Activated CD4-positive, alpha-beta T cell treated with anti-CD3 and anti-CD28 coated beads for 36 hours (primary cell): ENCODE measurements at places on chromosomes 6 and 20.

DNA sequence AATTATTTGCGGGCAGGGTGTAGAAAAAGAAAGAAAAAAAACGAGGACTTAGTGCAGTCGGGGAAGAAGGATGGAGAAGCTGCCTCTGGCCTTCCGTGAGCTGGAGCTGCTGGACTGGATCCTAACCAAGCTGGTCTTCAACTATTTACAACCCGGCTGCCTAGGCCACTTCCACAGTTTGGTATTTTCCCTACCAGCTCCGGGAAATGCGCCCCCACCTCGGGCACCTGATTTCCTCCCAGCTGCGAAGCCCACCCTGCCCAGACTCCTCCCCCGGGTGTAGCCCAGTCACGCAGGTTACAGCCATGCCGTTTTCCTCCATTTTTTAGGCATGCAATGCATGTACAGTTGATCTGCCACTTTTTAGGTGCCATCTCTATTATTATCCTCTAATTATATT, 21.2 kb downstream of the THEMIS start:
- DNase-seq: peak; percentile 47

DNA sequence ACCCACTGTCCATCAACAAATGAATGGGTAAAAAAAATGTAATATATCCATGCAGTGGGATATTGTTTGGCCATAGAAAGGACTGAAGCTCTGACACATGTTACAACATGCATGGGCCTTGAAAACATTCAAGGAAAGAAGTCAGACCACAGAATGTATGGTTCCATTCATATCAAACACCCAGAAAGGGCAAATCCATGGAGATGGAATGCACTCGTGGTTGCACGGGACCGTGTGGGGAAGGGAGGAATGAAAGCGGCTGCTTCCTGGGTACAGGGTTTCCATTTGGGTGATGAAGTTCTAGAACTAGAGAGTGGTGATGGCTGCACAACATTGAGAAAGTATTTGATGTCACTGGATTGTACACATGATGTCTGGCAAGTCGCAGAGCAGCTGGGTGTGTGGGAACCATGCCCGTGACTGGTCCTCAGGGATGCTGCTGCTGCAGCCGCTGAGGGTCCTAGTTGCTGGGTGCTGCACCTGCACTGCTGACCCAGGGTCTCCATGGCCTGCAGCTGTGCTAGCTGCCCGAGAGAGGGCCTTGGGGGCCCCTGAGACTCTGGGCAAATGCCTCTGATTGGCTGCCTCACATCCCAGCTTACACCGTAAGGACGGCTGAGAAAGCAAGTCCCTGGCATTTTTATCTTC, 220.3 kb downstream of the NRN1 start:
- DNase-seq: no peak

GRCh38 chr6:73566954-73567591, 46.2 kb upstream of the EEF1A1 start:
- no peak for DNase-seq

DNA sequence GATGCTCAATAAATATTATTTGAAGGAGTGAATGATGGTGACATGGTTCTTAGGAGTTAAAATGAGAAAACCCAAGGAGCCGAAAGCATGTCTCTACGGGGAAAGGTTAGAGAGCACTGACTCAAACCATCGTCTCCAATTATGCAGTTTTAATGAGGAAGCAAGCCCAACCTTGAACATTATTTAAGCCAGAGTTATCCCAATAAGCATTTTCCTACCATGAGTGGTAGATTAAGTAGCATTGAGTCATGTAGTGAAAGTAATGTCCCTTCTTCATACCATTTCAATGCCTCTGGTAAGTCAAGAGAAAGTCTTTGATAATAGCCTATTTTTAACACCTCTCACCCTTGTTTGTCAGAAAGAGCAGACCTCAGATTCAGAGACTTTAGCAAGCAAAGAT, 13.5 kb downstream of the TSHZ2 start:
- no peak for DNase-seq

DNA sequence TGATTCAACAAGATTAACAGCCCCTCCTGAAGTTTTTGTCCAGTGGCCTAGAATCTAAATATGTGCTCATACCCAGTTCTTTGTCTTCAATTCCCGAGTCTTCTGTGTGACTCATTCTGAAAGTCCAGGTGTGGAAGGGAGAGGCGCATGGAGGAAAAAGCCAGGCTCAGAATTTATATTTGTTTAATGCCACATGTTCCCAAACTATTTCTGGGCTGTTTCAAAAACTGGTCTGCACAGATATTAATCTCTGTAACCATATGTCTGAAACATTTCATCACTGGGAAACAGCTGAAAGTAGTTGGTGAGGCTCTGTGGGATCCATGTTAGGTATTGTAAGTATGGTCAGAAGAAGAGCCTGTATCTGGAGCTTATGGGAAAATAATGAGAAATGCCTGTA, 266.0 kb downstream of the PAX1 start:
- DNase-seq: no peak

DNA sequence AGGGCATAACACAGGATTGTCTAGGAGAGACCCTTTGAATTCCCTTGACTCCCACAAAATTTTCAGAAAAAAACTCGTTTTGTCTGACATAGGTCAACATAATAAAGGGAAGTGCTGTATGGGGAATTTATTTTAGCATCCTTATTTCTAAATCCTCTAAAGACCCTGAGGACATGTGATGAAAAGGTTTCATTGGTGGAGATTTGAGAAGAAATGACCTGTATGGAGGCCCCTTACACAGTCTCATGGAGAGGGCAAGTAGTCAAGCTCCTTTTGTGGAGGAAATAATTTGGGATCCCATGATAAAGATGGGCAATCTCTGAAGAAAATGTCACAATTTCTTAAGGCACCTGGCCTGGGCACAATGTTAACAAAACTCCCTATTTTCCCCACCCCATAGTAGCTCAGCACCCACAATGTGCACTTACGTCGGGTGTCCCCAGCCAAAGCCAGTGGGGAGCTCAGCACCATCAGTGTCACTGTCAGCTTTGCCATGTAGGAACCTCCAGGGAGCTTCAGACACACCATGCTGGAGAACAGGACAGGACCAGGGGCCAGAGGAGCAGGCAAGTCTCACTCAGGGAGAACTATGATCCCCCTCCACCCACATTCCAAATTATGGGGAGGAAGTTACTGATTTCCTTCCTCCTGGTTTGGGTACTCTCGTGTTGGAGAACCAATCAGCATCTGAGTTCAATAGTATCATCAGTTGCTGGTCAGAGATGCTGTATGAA, at the start of gene HLA-DRB5:
Gene HLA-DRB5 (minus strand): TSS at position 591 of the 734 bp plus-strand sequence. CDS start 63 bp downstream, at position 528.
- peak; percentile 11 for DNase-seq

GRCh38 chr6:12238219-12238618, 51.9 kb upstream of the EDN1 start:
- peak; percentile 25 for DNase-seq

GRCh38 chr6:109687271-109687761, 3.7 kb downstream of the AK9 start:
- peak; percentile 57 for DNase-seq

- no peak for DNase-seq
These were observed 77.6 kb downstream of the TPBG start for GRCh38 chr6:82441047-82441855.

DNA sequence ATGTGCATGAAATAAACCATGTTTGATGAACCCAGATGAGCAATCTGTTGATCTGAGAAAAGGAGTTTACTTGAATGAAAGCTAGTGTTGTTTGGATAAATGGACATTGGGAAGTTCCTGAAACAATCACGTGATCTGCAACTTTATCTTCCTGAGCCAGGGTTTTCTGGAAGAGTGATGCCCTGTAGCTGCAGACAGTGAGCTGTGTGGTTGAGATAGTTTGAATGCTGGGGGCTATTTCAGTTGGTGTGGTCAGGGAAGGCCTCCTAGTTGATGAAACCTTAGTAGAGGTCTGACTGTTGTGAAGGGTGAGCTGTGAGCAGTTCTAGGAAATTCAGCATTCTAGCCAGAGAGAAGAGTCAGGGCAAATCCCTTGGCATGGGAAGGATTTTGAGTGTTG, 643.7 kb downstream of the UTRN start:
- no peak for DNase-seq

DNA sequence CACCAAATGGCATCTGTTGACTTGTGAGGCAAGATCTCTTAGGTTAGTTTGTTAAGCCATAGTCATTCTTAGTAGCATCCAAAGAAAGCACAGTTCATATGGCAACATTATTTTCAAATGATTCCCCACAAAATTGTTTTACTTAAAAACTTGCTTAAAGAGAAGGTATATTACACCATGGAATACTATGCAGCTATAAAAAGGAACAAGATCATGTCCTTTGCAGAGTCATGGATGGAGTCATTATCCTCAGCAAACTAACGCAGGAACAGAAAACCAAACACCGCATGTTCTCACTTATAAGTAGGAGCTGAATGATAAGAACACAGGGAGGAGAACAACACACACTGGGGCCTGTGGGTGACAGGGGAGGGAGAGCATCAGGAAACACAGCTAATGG, 10.9 kb upstream of the DSE start:
- no peak for DNase-seq

DNA sequence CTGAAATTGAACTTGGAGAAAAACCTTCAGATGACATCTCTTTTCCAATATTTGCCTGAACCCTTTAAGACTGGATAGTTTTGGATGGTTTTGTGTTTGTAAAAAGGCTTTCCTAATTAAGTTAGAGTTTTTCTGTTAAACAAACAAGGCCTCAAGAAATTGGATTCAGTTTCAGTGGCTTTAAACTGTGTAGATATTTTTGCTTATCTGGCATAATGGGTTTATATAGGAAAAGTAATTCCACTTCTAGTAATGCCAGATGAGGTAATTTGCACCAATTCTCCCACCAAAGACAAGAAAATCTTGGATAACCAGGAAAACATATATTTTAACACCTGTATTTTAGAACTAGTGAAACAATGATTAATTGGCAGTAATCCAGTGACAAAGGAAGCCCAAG, 12.0 kb upstream of the TRDN start:
- DNase-seq: no peak

GRCh38 chr6:155183095-155183494, 80.7 kb upstream of the CLDN20 start:
- DNase-seq: no peak

- no peak for DNase-seq
These were observed 118.4 kb upstream of the NXT1 start for GRCh38 chr20:23232219-23232581.

DNA sequence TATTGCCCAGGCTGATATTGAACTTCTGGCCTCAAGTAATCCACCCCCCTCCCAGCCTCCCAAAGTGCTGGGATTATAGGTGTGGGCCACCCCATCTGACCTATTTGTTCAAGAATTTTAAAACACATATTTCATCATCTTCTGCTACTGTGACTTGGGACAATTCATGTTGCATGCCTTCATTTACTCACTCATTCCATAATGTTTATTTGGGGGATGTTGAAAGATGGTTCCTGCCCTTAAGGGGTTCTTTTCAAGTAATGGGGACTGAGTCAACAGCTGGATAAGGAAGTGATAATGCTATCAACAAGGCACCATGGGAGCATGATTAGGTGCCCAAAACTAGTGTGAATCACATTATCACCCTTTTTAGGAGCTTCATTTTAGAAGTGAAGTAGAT, 62.0 kb downstream of the CRYBG1 start:
- DNase-seq: no peak

GRCh38 chr6:34791701-34792604, at the start of gene BLTP3A:
BLTP3A (plus strand) TSS chr6:34792083; CDS start chr6:34792251, 168 bp downstream.
- DNase-seq: peak; percentile 88

- DNase-seq: peak; percentile 18
These were observed 94.7 kb downstream of the CLIC5 start for GRCh38 chr6:45920819-45921511.

GRCh38 chr6:118177720-118178119, 270.7 kb downstream of the SLC35F1 start:
- no peak for DNase-seq

- no peak for DNase-seq
These were observed 27.4 kb downstream of the MRS2 start for GRCh38 chr6:24430086-24430485.

GRCh38 chr6:160217073-160217472, 41.5 kb downstream of the SLC22A2 start:
- no peak for DNase-seq

DNA sequence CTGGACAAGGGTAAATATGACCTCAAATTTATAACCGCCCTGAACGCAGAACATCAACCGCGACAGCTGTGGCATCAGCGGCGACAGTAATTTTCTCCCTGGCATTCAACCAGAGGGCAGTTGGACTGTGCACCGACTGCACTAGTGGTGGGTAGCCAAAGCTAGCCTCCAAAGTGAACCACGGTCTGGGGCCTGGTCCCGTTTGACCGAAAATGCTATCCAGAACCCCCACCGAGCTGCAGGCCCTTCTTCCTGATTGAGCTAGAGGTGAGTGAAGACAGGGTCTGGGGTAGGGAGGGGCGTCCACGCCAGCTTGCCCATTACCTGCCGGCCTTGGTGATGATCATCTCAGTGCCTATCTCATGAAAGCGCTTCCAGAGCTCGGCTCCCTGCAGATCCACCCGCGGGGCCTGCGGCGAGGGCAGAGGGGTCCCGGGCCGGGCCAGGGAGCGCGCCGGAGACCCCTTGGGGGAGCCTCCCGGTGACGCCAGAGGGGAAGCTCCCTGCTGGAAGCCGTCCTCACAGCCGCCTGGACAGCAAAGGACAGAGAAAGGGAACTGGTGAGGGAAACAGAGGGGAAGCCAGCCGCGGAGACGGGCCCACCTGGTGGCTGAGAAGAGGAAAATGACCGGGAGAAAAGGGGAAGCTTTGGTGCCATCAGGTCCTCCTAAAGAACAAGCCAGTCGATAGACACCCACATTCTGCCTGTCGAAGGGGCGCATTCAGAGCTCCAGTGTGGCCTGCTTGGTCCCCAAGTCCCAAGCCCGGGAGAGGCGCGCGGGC, 2.0 kb downstream of the TBX18 start:
- DNase-seq: no peak

DNA sequence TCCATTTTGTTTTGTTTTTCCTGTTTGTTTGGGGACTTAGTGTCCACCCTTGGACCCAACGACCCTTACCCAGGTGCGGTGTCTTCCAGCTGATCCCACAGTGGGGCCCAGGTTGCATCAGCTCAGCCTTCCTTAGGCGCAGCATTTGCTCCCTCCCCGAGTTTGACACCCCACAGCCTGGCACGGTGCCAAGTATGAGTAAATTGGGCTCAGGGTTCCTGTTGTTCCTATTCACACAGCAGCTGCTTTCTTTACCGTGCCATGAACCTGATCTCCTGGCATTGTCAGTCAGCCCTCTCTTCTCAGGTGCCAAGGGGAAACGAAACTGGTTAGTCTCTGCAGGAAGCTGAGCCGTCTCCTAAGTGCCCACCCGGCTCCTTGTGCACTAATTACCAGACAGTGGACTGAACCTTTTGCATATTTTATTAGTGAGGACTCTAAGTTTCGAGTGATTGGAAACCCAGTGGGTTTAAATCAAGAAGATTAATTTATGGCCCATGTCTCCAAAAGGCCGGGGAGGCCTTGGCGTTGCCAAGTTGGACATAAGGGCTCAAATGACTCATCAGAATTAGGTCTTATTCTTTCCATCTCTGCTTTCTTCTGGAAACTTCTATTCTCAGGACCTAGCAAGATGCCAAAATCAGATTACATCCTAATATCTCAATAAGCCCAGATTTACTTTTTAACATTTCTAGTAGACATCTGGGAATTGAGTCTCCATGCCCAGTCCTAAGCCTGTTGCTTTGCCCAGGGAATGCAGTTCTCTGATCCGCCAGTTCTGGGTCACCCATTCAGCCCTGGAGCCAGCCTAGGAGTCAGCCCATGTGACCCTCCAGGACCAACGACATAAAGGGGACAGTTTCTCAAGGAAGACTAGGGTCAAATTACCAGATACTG, 68.8 kb downstream of the TSHZ2 start:
- DNase-seq: no peak
